D341Med (cell line): ENCODE measurements at places on chromosomes 13 and 19.

- peak; percentile 65 for DNase-seq
These were observed 4.1 kb downstream of the TLE2 start for GRCh38 chr19:3024870-3025548.

- no peak for DNase-seq
These were observed 33.5 kb downstream of the SLC25A30 start for GRCh38 chr13:45384474-45385174.

GRCh38 chr13:112898621-112899280 is 70.3 kb upstream of the MCF2L start:
- DNase-seq: no peak

- DNase-seq: no peak
These were observed 23.7 kb downstream of the RCN3 start for GRCh38 chr19:49551531-49551930.

DNA sequence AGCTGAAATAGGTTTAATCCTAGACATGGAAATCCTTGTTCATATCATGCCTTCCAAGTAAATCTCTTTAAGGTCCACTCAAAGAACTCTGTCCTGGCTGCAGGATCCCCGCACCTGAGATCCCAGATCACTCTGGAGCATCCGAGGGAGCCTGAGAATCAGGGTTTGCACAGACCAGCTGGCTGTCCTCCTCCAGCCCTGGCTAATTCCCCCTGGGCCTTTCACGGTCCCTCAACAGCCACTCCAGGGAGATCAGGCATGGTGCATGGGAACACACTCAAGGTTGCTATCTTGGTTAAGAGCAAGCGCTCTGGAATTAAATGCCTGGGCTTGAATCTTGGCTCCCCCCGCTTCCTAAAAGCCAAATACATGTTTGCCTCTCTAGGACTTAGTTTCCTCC is 130.8 kb downstream of the IRS2 start:
- no peak for DNase-seq

DNA sequence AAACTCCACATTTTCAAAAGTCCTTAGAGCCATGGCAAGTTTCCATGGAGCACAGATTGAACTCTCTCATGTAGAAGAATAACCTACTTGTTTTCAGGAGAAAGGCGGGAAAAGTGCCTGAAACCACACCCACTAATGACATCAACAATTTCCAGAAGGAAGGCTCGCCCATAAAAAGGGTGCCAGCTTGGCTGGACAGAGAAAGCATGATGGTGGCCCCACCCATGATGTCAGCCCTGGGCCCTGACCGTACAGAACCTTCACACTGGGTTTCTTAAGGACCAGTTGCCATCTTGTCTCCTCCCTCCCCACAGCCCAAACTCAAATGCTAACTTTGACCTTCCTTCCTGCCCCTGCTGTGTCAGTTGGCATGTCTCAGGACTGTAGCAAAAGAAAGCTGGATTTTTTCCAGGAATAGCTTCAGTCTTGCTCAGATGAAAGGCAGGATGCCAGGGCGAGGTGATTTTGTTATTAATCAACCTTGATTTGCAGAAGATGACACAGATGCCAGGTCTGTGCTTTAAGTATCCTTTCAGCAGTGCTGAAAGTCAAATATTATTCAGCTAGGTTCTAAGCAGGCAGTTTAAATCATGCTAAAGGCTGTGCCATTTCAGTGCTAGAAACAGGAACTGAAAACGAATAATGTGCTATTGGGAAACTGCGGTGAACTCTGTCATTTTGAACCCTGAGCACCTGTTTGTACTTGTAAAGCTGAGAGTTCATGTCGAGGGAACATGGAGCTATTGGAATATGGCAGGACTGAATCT is 89.5 kb upstream of the RFC3 start:
- DNase-seq: no peak

- DNase-seq: no peak
These were observed 1.8 kb downstream of the KATNAL1 start for GRCh38 chr13:30305456-30305970.

- no peak for DNase-seq
These were observed 56.1 kb downstream of the ENOX1 start for GRCh38 chr13:43730642-43731041.
